ENCODE measurements at places on chromosomes 12 and 14.
A peak's percentile ranks its signal among the peaks of the same experiment; 100 is the strongest.

GRCh38 chr14:59337141-59337611 lies 128.0 kb downstream of the GPR135 start:
- peaks cover 68% of the 10 kb centered on the region for H3K4me1 ChIP-seq
- peak overlapping the region; percentile 79 for H3K27ac ChIP-seq
- no peaks in the 10 kb centered on the region for H3K27me3 ChIP-seq
- H3K36me3 ChIP-seq = peaks cover 11% of the 10 kb centered on the region

DNA sequence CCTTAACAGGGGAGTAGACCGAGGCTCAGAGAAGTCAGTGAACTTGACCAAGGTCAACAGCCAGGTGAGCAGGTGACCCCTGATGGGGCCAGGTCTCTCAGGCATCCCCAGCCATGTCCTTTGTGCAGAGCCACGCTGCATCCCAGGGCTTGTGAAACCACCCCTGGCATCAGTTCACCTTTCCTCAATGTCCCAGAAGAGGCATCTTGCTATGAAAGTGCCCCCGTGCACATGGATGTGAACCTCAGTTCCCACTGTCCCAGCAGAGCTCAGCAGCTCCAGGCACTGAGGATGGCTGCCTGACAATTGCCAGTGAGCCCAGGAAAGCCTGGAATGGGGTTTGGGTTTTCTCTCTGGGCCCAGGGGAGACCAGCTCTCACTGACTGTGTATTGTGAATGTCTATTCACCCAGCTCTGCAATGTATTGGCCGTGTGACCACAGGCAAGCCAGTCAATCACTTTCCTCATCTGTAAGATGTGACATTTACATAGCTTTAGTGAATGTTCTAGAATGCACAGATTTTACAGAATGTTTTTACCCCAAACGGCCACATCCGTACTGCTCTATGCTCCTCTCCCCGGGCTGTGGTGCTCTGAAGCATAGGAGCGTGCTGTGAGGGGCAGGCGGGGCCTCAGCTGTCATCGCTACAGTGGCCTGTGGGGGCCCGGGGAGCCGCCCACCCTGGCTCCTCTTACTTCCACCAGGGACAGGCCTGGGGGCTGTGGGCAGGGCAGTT lies 4.9 kb downstream of the CACNA2D4 start:
- H3K27me3 ChIP-seq = no peaks in the 10 kb centered on the region
- H3K4me1 ChIP-seq = peaks cover 9% of the 10 kb centered on the region
- H3K36me3 ChIP-seq = no peaks in the 10 kb centered on the region
- H3K4me3 ChIP-seq = no peak overlapping the region

GRCh38 chr12:106084014-106084671 lies 54.6 kb downstream of the NUAK1 start:
- DNase-seq = no peak
- H3K27ac ChIP-seq = peak overlapping the region; percentile 12
- peaks cover 5% of the 10 kb centered on the region for H3K36me3 ChIP-seq
- H3K4me1 ChIP-seq = peaks cover 75% of the 10 kb centered on the region
- no peak overlapping the region for H3K4me3 ChIP-seq

DNA sequence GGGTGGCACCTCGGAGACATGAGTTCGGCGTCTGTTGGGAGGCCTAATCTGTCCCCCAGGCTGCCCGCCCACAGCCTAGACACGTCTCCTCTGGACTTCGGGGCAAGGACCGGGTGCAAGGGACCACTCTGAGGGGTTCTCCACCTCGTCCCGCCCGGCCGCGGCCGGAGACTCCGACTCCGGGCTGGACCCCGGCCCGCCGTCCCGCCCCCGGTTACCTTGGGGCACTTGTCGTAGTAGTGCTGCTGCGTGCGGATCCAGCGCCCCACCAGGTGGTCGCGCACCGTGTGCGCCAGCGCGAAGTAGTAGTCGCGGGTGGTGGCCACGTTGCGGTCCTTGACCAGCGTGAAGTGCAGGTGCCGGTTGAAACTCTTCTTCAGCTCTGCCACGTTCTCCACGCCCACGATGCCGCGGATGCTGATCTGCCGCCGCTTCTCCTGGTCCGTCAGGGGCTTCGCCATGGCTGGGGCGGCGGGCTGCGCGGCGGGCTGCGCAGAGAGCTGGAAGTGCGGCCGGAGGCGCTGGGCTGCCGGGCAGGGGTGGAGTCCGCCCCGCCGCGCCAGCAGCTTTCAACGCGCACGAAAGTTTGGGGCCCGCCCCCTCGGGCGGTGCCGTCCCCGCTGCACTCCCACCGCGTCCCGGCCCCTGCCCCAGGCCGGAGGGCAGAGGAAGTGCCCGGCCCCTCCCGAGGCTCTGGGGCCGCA lies at the start of gene PYGL:
Gene PYGL, minus strand, starts transcription at position 541 of the 704 bp plus-strand sequence. Its CDS starts 80 bp downstream, at position 461.
- H3K4me1 ChIP-seq = peaks cover 9% of the 10 kb centered on the region
- peak; percentile 79 for DNase-seq
- no peak within 1 kb of the TSS for H3K27ac ChIP-seq
- H3K36me3 ChIP-seq = no peaks in the 10 kb centered on the region

- no peak overlapping the region for H3K27ac ChIP-seq
- no peaks in the 10 kb centered on the region for H3K4me1 ChIP-seq
- no peak for DNase-seq
- H3K36me3 ChIP-seq = no peaks in the 10 kb centered on the region
- no peak overlapping the region for H3K4me3 ChIP-seq
- H3K27me3 ChIP-seq = peaks cover 2% of the 10 kb centered on the region
Observed at GRCh38 chr12:106551410-106551809, 31.4 kb upstream of the RFX4 start.

- no peaks in the 10 kb centered on the region for H3K4me1 ChIP-seq
- no peaks in the 10 kb centered on the region for H3K27me3 ChIP-seq
- DNase-seq = no peak
- no peaks in the 10 kb centered on the region for H3K36me3 ChIP-seq
Observed at GRCh38 chr12:127334365-127334764, 932.6 kb upstream of the TMEM132C start.

DNA sequence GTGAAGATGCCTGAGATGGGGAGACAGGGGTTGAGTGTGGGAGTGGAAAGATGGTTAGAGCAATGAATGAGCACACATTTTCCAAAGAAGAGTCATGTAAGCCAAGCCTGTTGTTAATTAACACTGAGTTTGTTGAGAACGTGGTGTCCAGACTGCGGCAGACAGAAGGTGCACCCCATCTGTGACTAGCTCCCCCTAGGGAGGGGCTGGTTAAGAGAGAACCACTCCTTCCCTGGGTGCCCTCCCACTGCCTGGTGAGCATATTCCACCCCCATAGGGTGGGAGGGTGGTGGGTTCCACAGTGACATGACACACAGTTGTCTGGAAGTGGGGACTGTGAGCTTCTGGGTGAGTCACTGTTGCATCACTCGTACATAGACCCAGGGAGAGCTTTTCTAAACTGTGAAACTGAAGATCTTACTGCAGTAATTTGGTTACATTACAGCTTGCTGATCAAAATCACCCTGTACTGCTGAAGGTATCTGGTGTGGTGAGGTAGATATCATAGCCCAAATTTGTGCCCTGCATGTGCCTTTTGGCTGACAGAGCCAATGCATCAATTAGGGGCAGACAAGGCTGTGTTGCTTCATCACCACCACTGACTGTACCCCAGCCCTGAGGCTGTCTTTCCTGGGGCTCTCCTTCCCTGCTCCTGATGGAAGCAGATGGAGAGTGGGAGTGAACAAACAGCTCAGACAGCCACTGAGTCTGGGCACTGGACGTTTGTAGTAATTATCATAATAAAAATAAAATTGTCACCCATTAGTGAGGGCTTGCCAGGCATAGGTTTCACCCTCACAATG lies 150.9 kb downstream of the EMP1 start:
- H3K4me1 ChIP-seq = no peaks in the 10 kb centered on the region
- no peaks in the 10 kb centered on the region for H3K36me3 ChIP-seq
- H3K27ac ChIP-seq = no peak overlapping the region
- no peaks in the 10 kb centered on the region for H3K27me3 ChIP-seq
- no peak overlapping the region for H3K4me3 ChIP-seq
- no peak for DNase-seq

- no peak overlapping the region for H3K27ac ChIP-seq
- no peaks in the 10 kb centered on the region for H3K27me3 ChIP-seq
- H3K4me3 ChIP-seq = no peak overlapping the region
- no peak for DNase-seq
- no peaks in the 10 kb centered on the region for H3K4me1 ChIP-seq
Observed at GRCh38 chr12:12938541-12938940, 13.4 kb downstream of the GPRC5D start.

DNA sequence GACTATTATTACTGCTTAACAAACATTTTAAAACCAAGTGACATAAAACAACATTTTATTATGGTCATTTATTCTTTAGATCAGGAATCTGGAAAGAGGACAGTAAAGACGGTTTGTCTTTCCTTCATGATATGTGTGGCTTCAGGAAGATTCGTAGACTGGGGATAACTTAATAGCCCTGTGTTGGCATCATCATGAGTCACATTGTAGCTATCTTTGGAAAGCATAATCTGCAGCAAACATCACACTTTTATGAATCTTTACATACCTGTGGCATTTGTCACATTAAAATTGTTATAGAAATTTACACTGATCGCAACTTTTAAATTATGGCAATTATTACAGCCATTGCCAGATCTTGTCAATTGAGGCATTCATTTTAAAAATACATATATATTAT lies 397.1 kb downstream of the NOVA1 start:
- peaks cover 8% of the 10 kb centered on the region for H3K27me3 ChIP-seq
- no peaks in the 10 kb centered on the region for H3K4me1 ChIP-seq
- no peak overlapping the region for H3K27ac ChIP-seq
- no peak for DNase-seq
- no peaks in the 10 kb centered on the region for H3K36me3 ChIP-seq

- no peaks in the 10 kb centered on the region for H3K36me3 ChIP-seq
- H3K4me3 ChIP-seq = no peak overlapping the region
- no peak for DNase-seq
- H3K27ac ChIP-seq = no peak overlapping the region
- peaks cover 7% of the 10 kb centered on the region for H3K4me1 ChIP-seq
Observed at GRCh38 chr12:25152055-25152454, 42.9 kb downstream of the DNAI7 start.

- no peak overlapping the region for H3K4me3 ChIP-seq
- no peaks in the 10 kb centered on the region for H3K36me3 ChIP-seq
- H3K4me1 ChIP-seq = no peaks in the 10 kb centered on the region
- DNase-seq = no peak
- H3K27ac ChIP-seq = no peak overlapping the region
Observed at GRCh38 chr12:8012651-8013309, 19.7 kb upstream of the FOXJ2 start.

Measured in heart left ventricle (tissue), 16 donors.